ENCODE measurements at places on chromosomes 4 and X.

DNA sequence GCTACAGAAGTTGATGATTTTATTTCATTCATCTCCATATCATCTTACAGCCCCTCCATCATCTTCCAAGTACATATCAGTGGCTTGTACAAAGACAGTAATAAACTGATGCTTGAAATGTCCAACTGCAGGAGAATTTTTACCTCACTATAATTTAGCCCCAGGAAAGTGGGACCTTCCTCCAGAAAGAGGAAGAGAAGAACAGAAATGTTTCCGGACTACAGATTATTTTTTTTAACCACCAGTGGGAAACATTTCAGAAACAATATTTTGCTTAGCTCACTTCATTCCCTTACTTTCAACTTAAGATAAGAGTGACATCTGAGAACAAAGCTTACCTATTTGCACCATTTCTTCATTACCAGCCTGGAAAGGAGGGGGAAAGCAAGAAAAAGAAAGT lies 2.0 kb downstream of the ADAMTS3 start:
- DNase-seq, result no peak

GRCh38 chr4:183968931-183969330 lies 63.8 kb downstream of the STOX2 start:
- no peak for DNase-seq

GRCh38 chr4:39446483-39446841 lies 12.3 kb downstream of the RPL9 start:
- no peak for DNase-seq

DNA sequence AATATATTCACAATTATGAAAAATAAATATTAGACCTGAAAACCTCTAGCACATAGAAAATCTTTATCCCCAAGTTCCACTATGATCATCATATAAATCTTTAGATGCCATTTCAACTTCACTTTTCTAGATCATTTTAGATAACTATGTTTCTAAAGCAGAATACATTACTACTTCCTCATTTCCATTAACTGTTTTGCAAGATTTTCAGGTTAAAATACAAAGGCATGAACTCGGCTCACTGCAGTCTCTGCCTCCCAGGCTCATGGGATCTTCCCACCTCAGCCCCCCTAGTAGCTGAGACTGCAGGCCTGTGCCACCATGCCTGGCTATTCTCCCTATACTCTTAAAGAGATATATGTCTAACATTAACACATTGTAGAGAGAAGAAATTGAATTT lies 1365.9 kb upstream of the AGA start:
- DNase-seq, result no peak

- no peak for DNase-seq
These were observed 23.0 kb upstream of the CYP2U1 start for GRCh38 chr4:107908377-107908776.

DNA sequence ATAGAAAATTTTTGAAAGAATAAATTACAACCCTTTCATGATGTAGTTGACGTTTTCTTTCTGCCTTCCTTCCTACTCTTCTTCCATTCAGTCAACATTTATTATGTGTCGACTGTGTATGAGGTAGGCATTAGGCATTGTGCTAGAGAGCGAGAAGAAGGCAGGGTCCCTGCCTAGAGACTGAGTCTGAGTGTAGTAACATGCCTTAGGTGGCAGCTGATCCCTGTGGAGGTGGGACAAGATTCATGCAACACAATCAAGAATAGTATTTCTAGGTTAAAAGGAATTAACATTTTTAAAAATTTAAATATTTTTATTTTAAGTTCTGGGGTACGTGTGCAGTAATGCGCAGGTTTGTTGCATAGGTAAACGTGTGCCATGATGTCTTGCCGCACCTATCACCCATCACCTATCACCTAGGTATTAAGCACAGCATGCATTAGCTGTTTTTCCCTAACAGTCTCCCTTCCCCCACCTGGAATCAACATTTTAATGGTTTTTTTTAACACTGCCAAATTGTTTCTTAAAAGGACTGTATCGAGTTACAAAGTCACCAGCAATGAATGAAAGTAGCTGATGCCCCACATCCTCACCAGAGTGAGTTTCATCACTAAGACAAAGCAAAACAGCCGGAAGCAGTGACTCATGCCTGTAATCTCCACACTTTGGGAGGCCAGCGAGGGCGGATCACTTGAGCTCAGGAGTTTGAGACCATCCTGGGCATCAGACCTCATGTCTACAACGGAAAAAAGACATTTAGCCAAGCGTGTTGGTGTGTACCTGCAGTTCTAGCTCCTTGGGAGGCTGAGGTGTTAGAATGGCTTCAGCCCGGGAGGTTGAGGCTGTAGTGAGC lies 84.0 kb downstream of the WWC2 start:
- no peak for DNase-seq

DNA sequence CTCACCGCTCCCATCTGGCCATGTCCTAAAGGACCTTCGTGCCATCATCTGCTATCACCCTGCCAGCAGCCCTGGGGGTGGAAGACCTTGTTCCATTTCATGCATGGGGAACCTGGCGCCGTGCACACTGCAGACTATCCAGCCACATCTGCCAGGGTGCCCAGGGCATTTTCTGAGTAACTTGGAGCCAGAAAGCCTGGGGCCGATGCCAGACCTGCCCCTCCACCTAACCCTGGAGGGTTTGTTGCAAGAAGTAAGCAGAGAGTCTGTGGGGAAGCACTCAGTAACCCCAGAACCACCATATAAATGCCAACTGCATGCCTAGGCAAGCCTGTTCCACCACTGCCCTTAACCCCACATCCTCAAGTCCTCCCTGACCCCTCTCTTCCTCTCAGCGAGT lies 7.3 kb downstream of the HAUS7 start:
- no peak for DNase-seq

- DNase-seq, result no peak
These were observed 153.8 kb upstream of the RAPGEF2 start for GRCh38 chr4:158949099-158949498.

DNA sequence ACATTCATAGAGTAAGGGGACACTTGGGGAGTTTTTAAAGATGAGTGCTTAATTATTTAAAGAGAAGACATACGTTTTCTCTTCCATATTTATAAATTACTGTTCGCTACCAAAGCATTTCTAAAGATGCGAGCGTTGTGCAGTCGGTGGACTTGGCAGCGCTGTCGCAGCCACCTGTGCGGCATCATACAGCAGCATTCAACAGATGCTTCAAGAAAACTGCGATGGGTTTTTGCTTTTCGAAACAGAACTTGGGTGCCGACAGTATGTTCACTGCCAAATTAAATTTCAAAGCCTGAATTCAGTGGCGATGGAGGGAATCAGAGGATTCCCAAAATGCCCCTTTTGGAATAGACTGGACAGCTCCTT lies 1.6 kb upstream of the HTR2C start:
- DNase-seq, result no peak

DNA sequence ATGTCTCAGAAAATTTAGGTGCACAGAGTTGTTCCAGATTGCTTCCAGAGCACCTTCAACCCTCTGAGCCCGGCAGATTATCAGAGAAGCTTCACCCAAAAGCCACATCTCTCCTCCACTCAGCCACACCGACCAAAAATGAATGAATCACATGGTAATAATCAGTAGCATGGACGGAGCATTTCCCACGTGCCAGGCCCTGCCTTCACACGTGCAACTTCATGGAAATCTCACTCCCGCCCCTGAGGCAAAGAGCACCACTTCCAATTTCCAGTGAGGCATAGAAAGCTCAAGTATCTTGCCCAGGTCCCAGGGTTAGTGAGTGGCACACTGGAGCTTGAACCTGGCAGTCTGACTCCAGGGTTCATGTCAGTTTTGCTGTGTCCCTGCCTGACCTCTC lies 56.5 kb downstream of the RELL1 start:
- DNase-seq, result no peak

DNA sequence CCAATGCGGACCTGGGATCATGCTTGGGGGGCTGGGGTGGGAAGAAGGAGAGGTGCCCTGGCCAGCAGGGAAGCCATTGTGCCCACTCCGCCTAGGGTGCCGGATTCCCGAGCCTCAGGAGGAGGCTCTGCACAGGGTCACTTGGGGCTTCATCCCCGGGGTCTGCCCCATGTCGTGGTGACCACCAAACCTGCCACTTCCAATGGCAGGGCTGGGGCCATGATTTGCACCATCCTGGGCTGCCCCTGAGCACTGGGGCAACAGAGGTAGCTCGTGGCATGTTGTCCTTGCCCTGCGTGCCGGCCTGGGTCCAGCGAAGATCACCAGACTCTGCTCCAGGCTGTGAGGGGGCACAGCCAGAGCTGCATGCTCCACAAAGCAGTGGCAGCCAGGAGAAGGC lies 71.4 kb upstream of the DCAF12L2 start:
- no peak for DNase-seq

DNA sequence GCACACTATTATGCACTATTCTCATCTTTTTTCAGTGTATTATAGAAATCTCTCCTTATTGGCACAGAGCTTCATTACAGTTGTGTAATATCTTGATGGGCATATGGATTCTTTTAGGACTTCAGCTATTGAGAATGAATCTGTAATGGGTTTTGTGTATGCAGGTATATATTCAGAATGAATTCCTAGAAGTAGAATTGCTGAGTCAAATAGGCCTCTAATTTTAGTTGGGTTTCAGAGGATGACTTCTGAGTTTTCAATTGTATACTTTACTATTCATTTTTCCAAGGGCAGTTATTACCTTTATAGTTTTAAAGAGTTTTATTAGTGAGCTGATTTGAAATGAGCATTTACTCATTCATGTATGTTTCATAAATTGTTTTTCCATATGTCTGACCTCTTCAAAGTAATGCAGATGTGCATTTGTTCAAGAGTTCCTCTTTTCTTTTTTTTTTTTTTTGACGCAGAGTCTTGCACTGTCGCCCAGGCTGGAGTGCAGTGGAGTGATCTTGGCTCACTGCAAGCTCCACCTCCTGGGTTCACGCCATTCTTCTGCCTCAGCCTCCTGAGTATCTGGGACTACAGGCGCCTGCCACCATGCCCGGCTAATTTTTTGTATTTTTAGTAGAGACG lies 19.5 kb downstream of the CASP6 start:
- no peak for DNase-seq

- no peak for DNase-seq
These were observed 16.2 kb downstream of the AWAT2 start for GRCh38 chrX:70033348-70034051.

- DNase-seq, result no peak
These were observed 1825.1 kb upstream of the IGFBP7 start for GRCh38 chr4:58935332-58935731.

- no peak for DNase-seq
These were observed 36.4 kb downstream of the TMEM154 start for GRCh38 chr4:152643153-152644035.

DNA sequence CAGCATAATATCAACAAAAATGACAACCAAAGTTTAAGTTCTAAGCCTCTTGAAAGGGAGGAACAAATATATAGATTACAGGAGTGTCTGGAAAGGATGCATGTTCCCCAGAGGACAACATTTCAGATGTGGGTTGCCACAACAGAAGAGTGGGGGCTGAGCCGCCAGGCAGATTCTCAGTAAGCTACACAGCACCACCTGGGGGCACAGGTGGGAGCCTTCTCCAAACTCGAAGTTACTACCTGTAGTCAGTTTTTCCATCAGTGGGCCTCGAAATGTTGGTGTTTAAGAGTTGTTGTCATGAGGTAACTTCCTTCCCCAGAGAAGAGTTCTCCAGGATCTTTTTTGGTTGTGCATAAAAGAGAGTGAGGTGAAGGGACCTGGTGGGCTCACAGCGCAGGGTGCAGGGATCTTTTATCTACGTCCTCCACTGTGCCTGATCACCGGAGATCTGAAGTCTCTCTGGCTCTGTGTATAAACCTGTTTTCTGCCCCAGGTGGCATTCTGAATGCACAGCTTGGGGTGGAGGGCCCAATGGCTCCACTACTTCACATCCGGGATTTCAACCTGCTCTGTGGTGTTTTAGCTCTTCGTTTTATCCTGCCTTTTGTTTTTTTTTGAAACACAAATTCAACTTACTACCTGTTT lies 58.4 kb upstream of the STS start:
- no peak for DNase-seq

GRCh38 chr4:126705266-126705665 lies 927.5 kb upstream of the INTU start:
- no peak for DNase-seq

DNA sequence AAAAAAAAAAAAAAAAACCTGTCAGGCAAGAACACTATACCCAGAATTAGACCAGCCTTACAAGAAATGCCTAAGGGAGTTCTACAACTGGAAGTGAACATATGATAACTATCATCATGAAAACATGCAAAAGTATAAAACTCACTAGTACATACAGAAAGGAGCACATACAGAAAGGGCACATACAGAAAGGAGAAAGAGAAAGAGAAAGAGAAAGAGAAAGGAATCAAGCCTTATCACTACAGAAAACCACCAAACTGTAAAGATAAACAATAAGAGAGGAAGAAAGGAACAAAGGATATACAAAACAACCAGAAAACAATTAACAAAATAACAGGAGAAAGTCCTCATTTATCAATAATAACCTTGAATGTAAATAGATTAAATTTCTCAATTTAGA lies 50.4 kb downstream of the PHKA1 start:
- no peak for DNase-seq

GRCh38 chrX:148574237-148574973 lies 74.0 kb downstream of the AFF2 start:
- no peak for DNase-seq

DNA sequence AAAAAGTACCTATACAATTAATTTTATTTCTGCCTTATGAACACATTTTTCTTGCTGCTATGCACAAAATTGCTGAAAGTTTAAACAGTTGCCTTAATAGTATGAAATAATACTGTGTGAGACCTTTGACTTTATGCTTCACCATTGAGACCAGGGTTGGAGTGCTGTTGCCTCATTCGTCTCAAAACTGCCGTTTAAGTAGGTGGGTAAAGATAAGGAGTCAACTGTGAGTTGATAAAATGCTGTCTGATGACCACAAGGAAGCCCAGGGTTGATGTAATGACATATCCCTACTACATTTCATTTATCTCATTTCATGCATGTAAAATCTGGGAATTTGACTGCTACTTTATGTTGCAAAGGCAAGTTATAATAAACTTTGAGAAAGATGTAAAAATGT lies 23.4 kb downstream of the STK26 start:
- DNase-seq, result no peak

- DNase-seq, result no peak
These were observed 22.0 kb downstream of the DYNLT3 start for GRCh38 chrX:37825215-37825842.

- DNase-seq, result no peak
These were observed 17.6 kb upstream of the WAS start for GRCh38 chrX:48665991-48666390.

- no peak for DNase-seq
These were observed 153.7 kb downstream of the AWAT2 start for GRCh38 chrX:69896046-69896445.

DNA sequence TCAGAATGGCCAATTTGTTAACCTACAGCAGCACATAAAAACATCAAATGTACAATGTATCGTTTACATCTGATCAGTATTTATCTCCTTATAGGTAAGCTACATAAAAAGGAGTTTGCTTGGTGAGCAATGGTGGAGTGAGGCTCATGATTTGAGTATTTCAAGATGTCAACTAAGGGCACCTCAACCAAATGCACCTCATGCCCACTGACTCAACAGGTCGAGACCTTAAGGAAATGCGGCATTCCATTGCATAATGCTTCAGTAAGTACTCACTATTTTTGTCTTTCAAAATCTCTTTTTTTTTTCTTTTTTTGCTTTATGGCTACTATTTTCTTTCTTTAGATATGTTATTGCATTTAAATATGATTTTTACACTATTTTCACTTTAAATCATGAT lies 181.0 kb upstream of the TLL1 start:
- no peak for DNase-seq

Data from 8988T (cell line).